ACHN (cell line): ENCODE measurements at places on chromosomes 5 and 9.

GRCh38 chr5:140402258-140403074 is 833 bp downstream of the ANKHD1 start:
- peak; percentile 58 for DNase-seq

GRCh38 chr5:168039566-168040248 is 251.7 kb upstream of the WWC1 start:
- DNase-seq, result no peak

DNA sequence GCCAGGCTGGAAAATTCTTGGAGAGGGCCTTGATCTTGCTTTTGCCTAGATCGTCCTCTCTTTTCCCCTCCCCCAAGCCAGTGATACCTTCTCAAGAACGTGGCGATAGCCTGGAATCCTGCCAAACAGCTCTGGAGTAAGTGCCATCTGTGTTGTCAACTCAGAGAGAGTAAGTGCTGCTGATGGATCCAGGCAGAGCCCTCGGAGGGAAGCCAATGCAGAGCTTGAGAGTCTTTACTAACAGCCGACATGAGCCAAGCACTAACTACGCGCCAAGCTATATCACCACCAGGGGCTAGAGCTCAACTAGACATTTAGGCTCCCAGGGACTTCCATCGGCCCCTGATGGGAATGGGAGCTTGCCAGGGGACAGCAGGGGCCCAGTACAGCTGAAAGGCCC is 17.6 kb downstream of the RAPGEF1 start:
- no peak for DNase-seq

GRCh38 chr9:23768861-23769260 is 57.2 kb downstream of the ELAVL2 start:
- DNase-seq, result no peak

- DNase-seq, result no peak
Observed at GRCh38 chr9:2257248-2257929, 242.2 kb downstream of the SMARCA2 start.

GRCh38 chr5:108061941-108062340 is 320.0 kb downstream of the FBXL17 start:
- no peak for DNase-seq

GRCh38 chr5:7876867-7877266 is 7.9 kb downstream of the MTRR start:
- DNase-seq, result peak; percentile 70

DNA sequence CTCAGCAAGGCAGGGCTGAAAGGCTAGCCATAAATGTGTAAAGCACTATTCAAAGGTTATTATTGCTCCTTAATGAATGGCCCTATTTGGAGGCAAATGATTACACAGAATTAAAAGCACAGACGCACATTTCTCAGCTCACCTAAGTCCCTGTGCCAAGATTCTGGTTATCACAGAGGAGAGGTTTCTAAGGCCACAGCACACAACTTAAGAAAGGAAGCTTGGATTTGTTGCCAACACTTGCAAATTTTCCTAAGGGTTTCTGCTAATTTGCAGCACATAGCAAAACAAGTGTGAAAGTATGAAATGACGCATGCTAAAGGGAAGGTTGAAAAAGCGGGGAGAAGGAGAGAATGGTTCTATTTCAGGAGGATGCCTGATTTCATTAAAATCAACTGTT is 834.1 kb upstream of the C9orf72 start:
- no peak for DNase-seq

DNA sequence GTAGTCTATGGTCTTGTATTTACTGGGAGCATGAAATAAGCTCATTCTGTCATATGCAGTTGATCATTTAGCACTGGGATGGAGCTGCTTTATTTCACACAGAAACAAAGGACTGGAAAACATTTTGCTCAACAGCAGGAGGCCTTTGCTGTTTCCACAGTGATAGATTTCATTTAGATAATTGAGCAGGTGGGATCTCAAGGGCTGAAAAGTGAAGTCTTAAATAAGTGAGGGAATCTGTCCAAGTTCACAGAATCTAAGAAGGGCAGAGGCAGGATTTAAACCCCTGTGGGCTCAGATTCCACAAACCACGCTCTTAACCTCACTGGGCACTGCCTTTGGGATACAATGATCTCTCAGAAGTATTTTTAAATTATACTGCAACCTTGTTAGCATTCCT is 47.8 kb downstream of the PRLR start:
- no peak for DNase-seq

GRCh38 chr9:125608489-125609224 is 98.4 kb downstream of the MAPKAP1 start:
- DNase-seq, result no peak

GRCh38 chr9:76585487-76586389 is 126.8 kb downstream of the GCNT1 start:
- no peak for DNase-seq

DNA sequence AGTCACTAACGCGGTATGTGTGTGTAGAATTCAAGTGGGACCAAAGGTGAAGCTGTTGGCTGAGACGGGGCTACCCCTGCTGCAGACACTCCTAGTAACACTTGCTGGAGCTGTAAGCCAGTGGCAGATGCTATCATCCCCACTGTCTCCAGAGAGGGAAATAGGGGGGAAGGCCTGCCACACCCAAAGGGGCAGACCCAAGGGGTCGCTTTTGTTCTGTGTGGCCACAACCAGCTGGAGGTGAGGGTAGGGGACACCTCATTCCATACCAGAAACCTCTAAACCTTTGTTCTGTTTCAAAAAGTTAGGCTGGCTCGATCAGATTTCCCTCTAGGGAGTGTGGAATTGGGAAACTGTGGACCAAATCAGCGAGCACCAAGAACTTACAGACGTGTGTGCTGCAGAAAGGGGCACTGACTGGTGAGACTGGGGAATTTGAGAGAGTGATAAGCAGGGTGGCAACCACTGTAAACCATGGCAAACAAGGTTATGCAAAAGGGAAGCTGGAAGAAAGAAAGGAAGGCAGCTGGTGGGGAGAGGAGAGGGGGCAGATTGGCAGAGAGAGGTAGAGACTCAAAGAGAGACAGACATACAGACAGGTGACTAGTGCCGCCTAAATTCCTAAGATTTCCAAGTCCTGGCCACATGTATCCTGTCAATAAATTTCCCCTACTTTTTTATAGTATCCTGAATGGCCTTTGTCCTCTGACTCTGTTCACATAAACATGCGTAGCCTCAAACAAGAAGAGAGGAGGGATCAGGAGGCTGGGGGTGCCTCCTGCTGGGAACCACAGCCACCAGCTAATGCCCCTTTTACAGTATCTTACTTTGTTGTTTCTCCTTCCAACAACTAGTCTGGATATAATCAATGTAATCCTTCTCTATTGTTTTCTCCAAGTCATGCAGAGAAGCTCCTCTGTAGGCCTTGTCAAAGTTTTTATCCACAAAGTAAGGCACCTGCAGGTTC is 15.6 kb upstream of the SPATA24 start:
- DNase-seq, result no peak

- DNase-seq, result peak; percentile 55
Observed at GRCh38 chr5:154214371-154215106, 24.0 kb downstream of the GALNT10 start.

DNA sequence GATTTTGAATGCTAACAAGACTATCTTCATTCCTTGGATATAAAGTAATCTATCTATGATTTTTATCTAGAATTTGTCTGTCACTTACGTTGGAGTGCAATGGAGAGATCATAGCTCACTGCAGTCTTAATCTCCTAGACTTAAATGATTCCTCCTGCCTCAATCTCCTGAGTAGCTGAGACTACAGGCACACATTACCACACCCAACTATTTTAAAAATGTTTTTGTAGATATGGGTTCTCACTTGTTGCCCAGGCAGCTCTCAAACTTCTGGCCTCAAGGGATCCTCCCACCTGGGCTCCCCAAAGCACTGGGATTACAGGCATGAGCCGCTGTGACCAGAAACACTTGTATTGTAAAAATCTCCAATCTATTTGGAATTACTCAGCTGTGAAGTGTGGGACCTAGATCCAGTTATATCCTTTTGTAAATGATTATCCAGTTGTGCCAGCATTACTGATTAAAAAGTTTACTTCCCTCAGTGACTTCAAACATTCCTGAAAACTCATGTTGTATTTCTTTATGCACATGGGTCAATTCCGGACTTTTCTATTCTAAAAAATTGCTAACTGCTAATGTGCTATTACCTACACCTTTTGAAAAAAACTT is 1793.8 kb upstream of the WWC1 start:
- DNase-seq, result no peak

DNA sequence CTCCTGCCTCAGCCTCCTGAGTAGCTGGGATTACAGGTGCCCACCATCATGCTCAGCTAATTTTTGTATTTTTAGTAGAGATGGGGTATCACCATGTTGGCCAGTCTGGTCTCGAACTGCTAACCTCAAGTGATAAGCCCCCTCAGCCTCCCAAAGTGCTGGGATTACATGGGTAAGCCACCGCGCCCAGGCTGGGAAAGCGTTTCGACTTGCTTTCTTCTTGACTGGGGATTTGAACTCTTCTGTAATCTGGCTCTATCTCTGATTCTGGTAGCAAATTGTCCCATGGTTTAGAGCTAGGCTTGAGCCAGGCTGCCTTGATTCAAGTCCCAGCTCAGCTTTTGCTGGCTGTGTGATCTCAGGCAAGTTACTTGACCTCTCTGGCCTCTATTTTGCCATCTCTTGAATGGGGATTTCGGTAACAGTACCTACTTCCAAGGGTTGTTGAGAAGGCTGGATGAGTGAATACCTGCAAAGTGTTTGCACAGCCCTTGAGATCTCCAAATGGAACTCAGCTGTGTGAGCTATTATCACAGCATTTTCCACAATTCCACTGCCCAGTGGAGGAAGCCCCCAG is 20.5 kb upstream of the MVB12B start:
- no peak for DNase-seq
